Fibroblast of villous mesenchyme (primary cell): ENCODE measurements at places on chromosomes 3 and 15. TPM values are rescaled to one million over a fixed set of nuclear protein-coding genes. Genes with fewer than 3 reads are reported as not detected.

LRRIQ4 gene
- 0.32 TPM in 1 of 2 replicates, not detected in the other for total RNA-seq

ZNF662 gene
- 3.5 and 3.9 TPM in 2 replicates for total RNA-seq

ZDHHC19 gene
- not detected in 2 replicates for total RNA-seq

P2RY12 gene
- total RNA-seq, result under 0.01 TPM in 1 of 2 replicates, not detected in the other

DPPA2 gene
- not detected in 2 replicates for total RNA-seq
